Endothelial cell of umbilical vein (primary cell): ENCODE measurements at places on chromosomes 1 and 21. TPM values are rescaled to one million over a fixed set of nuclear protein-coding genes. Genes with fewer than 3 reads are reported as not detected.
A peak's percentile ranks its signal among the peaks of the same experiment; 100 is the strongest.

DNA sequence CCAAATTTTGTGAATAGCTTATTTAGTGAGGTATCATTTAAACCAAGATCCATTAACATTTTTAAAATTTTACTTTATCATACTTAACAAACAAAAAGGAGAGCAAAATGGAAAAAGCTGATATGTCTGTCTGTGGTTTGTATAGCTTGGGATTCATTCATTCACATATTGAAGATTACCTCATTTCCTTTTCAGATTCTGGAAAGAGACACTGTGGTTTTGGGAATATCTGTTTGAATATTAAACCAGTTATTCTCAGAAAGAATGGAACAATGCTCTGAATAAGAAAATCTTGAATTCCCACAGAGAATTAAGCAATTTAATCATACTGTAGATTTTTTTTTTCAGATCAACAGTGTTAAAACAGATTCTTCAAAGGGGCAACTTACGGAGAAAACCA is 93.8 kb upstream of the PRDX6 start:
- no peak for DNase-seq
- no peak overlapping the region for H3K4me3 ChIP-seq
- no peaks in the 10 kb centered on the region for H3K36me3 ChIP-seq
- H3K27me3 ChIP-seq = no peaks in the 10 kb centered on the region
- no peaks in the 10 kb centered on the region for H3K4me1 ChIP-seq

PDPN gene
- not detected in 2 replicates for total RNA-seq

DNA sequence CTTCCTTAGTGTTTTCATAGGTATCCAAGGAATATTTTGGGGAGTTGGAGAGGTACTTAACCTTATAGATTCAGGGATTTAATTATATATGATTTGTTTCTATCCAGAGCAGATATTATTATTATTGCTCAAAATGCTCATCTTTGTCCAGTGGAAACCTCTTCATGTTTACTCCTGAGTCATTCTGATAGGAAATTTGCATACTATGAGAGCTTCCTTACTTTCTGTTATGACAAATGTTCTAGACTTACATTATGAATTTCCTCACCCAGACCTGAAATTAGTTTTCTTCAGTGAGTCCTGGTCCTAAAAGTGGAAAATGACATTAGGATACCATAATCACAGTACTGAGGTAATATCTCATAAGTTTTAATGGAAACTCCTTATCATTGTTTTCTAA is 57.5 kb upstream of the PLPPR5 start:
- H3K36me3 ChIP-seq = no peaks in the 10 kb centered on the region
- no peak for DNase-seq
- H3K4me3 ChIP-seq = no peak overlapping the region
- no peaks in the 10 kb centered on the region for H3K4me1 ChIP-seq
- H3K27me3 ChIP-seq = peaks cover 3% of the 10 kb centered on the region

CLCA4 gene
- not detected in 2 replicates for total RNA-seq

SNAPIN gene
- total RNA-seq = 36.5 and 36.8 TPM in 2 replicates

OLIG1 gene
- total RNA-seq = not detected in 2 replicates

DNA sequence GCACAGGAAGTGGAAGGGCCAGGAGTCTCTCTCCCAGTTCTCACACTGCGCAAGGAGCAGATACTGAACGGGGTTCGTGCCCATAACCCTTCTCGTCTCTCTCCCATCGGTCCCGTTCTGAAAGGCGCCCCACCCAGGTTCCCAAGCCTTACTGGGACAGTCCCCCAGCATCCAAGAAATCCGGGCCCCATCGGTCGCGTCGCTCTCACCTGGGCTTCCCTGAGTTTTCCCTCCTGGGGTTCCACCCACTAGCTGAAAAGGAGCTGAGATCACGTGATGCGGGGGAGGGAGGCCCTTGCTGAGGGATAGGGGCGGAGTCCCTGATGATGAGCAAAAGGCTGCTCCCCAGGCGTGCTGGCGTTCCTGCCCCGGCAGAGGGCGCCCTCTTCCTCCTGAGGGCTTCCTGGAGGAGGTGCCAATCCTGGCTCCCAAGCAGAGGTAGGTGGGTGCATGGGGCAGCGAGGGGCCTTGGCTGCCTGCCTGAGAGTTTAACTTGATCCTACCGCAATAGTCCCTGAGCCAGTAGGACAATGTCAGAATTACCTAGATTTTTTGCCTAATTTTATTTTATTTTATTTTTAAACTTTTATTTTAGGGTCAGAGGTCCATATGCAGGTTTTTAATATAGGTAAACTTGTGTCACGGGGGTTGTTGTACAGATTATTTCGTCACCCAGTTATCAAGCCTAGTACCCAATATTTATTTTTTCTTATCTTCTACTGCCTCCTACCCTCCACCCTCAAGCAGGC is at the start of gene SPOCD1:
SPOCD1 (minus strand) TSS at position 271 of the 749 bp plus-strand sequence. CDS start 689 bp downstream, outside the sequence.
- no peaks in the 10 kb centered on the region for H3K36me3 ChIP-seq
- H3K27me3 ChIP-seq = no peaks in the 10 kb centered on the region
- peaks cover 3% of the 10 kb centered on the region for H3K4me1 ChIP-seq
- H3K4me3 ChIP-seq = peak within 1 kb of the TSS; percentile 1
- peak; percentile 78 for DNase-seq
- H3K27ac ChIP-seq = no peak within 1 kb of the TSS

DNA sequence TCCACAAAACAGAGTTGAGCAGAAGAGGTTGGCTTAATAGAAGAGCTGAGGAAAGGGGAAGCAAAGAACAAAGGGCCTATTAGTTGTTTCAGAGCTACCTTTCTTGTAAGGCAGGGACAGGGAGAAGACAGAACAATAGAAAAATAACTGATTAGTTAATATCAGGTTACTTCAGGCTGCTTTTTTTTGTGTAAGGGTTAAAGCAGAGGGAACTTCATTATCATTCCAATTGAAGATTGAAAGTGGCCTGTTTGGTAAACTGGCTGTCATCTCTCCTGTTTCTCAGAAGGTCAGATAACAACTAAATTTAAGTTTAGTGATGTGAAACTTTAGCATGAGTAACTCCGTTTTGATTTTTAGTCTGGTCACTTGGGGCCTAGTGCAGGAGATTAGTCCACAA is 22.3 kb downstream of the CDC42 start:
- DNase-seq = peak; percentile 33
- peaks cover 18% of the 10 kb centered on the region for H3K4me1 ChIP-seq
- H3K27me3 ChIP-seq = no peaks in the 10 kb centered on the region
- no peak overlapping the region for H3K4me3 ChIP-seq
- no peak overlapping the region for H3K27ac ChIP-seq
- H3K36me3 ChIP-seq = peaks cover 9% of the 10 kb centered on the region

UTP25 gene
- total RNA-seq = 10.5 and 11.7 TPM in 2 replicates

- no peaks in the 10 kb centered on the region for H3K4me1 ChIP-seq
- H3K4me3 ChIP-seq = no peak overlapping the region
- DNase-seq = no peak
- no peaks in the 10 kb centered on the region for H3K36me3 ChIP-seq
- peaks cover 5% of the 10 kb centered on the region for H3K27me3 ChIP-seq
- H3K27ac ChIP-seq = no peak overlapping the region
Measured at GRCh38 chr1:114299331-114299975, 145.8 kb upstream of the SYT6 start.

SYT6 gene
- total RNA-seq = not detected in 2 replicates

HSPB7 gene
- not detected in 2 replicates for total RNA-seq

COL6A2 gene
- 2.6 and 6.1 TPM in 2 replicates for total RNA-seq

GRCh38 chr1:31772669-31773248 is 8.6 kb upstream of the ADGRB2 start:
- DNase-seq = no peak
- peaks cover 3% of the 10 kb centered on the region for H3K4me1 ChIP-seq
- H3K4me3 ChIP-seq = no peak overlapping the region
- H3K27ac ChIP-seq = no peak overlapping the region
- H3K27me3 ChIP-seq = peaks cover 45% of the 10 kb centered on the region
- no peaks in the 10 kb centered on the region for H3K36me3 ChIP-seq

DNA sequence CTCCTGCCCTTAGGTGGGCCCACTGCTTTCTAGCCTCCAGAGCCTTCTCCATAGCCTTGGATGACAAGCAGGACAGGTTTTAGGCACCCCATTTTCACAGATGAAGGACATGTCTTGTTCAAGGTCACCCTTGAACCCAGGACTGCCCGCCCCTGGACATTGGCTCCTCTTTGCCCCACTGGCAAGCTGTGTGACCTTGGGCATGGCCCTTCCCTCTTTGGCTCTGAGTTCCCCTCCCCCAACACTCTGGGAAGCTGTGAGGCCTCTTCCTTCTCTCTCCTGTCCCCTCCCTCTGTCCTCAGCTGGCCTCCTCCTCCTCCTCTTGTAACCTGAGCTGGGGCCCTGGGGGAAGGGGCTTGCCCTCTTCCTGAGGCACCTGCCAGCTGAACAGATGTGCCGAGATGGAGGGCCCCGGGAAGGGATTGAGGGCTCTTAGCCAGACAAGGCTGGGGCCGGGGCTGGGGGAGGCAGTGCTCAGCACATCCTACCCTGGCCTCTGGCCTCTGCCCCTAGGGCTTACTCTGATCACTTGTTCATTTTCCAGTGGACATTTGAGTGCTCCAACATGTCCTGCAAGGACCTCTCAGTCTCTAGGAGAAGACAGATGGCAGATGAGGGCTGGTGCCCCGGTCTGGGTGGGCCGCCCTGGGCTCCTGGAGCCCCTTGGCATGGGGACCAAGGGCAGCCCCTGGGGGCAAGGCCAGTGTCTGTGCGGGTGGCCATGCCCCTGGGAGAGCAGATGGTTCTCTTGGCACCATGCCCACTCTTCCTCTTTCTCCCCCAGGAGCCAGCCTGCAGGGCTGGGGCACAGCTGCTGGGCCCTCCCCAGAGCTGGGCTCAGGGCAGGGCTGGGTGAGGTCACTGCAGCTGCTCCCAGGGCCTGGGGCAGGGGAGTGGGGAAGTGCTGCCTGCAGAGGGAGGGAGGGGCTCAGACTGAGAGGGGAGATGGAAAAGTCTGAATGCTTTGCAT is 10.7 kb downstream of the FOXO6 start:
- H3K4me1 ChIP-seq = no peaks in the 10 kb centered on the region
- no peak overlapping the region for H3K4me3 ChIP-seq
- DNase-seq = no peak
- H3K27me3 ChIP-seq = peaks cover 16% of the 10 kb centered on the region

GRCh38 chr1:166383137-166383536 is 216.3 kb upstream of the FAM78B start:
- no peaks in the 10 kb centered on the region for H3K4me1 ChIP-seq
- no peaks in the 10 kb centered on the region for H3K36me3 ChIP-seq
- H3K27ac ChIP-seq = no peak overlapping the region
- no peak for DNase-seq
- no peak overlapping the region for H3K4me3 ChIP-seq

GRCh38 chr1:27395441-27396195 is 3.2 kb downstream of the GPR3 start:
- peaks cover 11% of the 10 kb centered on the region for H3K4me1 ChIP-seq
- no peaks in the 10 kb centered on the region for H3K27me3 ChIP-seq
- DNase-seq = peak; percentile 59

- peaks cover 90% of the 10 kb centered on the region for H3K27me3 ChIP-seq
- no peaks in the 10 kb centered on the region for H3K36me3 ChIP-seq
- H3K4me3 ChIP-seq = no peak overlapping the region
- no peak for DNase-seq
Measured at GRCh38 chr1:18632783-18633421, 2.3 kb downstream of the PAX7 start.

DNA sequence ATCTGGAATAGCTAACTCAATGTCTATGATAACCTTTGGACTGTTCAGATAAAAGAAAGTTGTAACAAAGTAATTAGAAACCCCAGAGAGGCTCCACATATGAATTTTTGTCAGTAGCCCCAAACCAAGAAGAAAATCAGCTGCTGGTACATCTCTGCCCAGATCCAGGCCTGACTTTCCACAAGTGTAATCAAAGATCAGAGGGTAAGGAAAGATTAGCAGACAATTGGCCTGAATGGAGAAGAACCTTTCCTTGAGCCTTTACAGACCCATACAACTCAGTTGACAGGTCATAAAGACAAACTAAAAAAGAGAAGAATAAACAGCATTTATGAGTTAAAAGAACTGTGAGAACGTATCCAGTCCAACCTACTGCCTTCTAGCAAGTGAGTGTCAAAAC is 366.7 kb upstream of the PKN2 start:
- no peaks in the 10 kb centered on the region for H3K36me3 ChIP-seq
- DNase-seq = no peak
- no peaks in the 10 kb centered on the region for H3K4me1 ChIP-seq
- no peak overlapping the region for H3K4me3 ChIP-seq

ADCY10 gene
- not detected in 2 replicates for total RNA-seq

DNA sequence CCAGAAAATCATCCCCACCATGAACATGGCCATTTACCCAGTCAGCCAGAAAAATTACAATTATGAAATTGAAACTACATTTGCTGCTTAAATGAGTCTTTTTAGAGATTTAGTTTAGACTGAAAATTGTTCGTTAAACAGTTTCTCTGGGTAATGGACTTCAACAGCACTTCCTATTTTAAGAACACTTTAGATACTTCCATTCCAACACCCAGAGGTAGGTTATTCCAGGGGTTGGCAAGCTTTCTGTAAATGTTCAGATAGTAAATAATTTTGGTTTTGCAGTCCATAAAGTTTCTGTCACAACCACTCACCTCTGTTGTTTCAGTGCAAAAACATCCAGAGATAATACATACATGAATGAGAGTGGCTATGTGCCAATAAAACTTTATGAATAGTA is 10.2 kb downstream of the NMNAT2 start:
- H3K27ac ChIP-seq = no peak overlapping the region
- no peaks in the 10 kb centered on the region for H3K4me1 ChIP-seq
- H3K36me3 ChIP-seq = no peaks in the 10 kb centered on the region
- no peak overlapping the region for H3K4me3 ChIP-seq
- H3K27me3 ChIP-seq = peaks cover 5% of the 10 kb centered on the region

GRCh38 chr1:14636897-14637632 is 38.6 kb downstream of the KAZN start:
- H3K27ac ChIP-seq = no peak overlapping the region
- DNase-seq = no peak
- H3K27me3 ChIP-seq = no peaks in the 10 kb centered on the region
- H3K4me3 ChIP-seq = no peak overlapping the region
- H3K4me1 ChIP-seq = no peaks in the 10 kb centered on the region

SLC16A4 gene
- 2.1 and 2.8 TPM in 2 replicates for total RNA-seq

DNA sequence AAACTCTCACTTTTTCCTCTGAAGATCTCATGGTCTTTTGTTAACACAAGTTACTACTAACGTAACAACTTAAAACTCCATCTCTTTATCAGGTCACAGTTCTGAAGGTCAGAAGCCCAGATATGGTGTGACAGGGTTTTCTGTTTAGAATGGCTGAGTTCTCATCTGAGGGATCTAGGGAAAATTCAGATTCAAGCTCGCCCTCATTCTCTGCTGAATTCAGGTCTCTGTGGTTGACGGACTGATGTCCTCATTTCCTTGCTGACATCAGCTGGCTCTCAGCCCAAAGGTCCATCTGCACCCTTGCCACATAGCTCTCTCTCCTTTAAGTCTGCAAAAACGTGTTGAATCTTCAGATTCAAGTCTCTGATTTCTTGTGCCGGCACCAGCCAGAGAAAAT is 6.1 kb upstream of the NTPCR start:
- no peaks in the 10 kb centered on the region for H3K36me3 ChIP-seq
- H3K27ac ChIP-seq = no peak overlapping the region
- DNase-seq = no peak
- no peaks in the 10 kb centered on the region for H3K4me1 ChIP-seq
- no peaks in the 10 kb centered on the region for H3K27me3 ChIP-seq
- H3K4me3 ChIP-seq = no peak overlapping the region
